ENCODE measurements at places on chromosomes 3 and 15. TPM values are rescaled to one million over a fixed set of nuclear protein-coding genes. Genes with fewer than 3 reads are reported as not detected.

- DNase-seq: no peak
These were observed 117.2 kb downstream of the THRB start for GRCh38 chr3:24377218-24377993.

- no peak for DNase-seq
These were observed 330.2 kb downstream of the GABRB3 start for GRCh38 chr15:26442680-26443079.

- DNase-seq: no peak
These were observed 98.4 kb downstream of the IGF2BP2 start for GRCh38 chr3:185726254-185726967.

- no peak for DNase-seq
These were observed 14.1 kb downstream of the LCMT2 start for GRCh38 chr15:43316016-43316970.

NAALADL2 gene
- 8.4 TPM for polyA plus RNA-seq

- no peak for DNase-seq
These were observed 68.0 kb downstream of the SH3GL3 start for GRCh38 chr15:83515164-83515563.

TGM5 gene
- not detected for polyA plus RNA-seq

DNA sequence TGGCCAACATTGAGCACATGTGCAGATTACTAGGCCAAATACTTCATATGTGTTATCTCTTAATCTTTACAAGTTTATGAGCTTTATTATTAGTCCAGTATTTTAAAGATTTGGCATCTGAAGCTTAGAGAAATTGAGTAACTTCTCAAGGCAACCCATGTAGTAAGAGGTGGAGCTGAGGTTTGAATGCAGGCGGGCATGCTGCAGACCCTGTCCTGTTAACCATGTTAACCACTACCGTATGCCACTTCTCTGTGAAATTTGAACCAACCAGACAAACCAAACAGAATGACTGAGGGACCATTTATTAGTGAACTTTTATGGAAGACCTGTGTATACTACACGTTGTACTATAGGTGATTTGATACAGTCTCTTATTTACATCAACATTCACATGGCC, 49.7 kb downstream of the MEF2A start:
- no peak for DNase-seq

GRCh38 chr3:134737516-134737915, 57.5 kb upstream of the EPHB1 start:
- no peak for DNase-seq

- no peak for DNase-seq
These were observed 85.6 kb upstream of the LYSMD4 start for GRCh38 chr15:99818872-99819271.

GRCh38 chr15:80584561-80584964, 110.5 kb upstream of the ABHD17C start:
- no peak for DNase-seq

MUSTN1 gene
- polyA plus RNA-seq: 0.53 TPM

- no peak for DNase-seq
These were observed 56.3 kb upstream of the FSTL1 start for GRCh38 chr3:120506828-120507774.

DNA sequence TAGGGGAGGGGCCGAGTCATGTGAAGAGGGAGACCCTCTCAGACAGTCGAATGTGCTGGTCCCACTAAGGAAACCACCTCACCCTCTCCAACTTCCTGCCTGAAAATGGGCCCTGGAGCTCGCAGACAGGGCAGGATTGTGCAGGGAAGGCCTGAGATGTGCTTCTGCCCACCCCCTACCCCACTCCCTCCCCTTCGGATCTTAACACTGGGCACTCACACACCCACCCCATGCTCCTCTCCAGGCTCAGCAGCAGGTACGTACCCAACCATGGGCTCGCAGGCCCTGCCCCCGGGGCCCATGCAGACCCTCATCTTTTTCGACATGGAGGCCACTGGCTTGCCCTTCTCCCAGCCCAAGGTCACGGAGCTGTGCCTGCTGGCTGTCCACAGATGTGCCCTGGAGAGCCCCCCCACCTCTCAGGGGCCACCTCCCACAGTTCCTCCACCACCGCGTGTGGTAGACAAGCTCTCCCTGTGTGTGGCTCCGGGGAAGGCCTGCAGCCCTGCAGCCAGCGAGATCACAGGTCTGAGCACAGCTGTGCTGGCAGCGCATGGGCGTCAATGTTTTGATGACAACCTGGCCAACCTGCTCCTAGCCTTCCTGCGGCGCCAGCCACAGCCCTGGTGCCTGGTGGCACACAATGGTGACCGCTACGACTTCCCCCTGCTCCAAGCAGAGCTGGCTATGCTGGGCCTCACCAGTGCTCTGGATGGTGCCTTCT, 20.0 kb downstream of the ATRIP start:
- no peak for DNase-seq

DNA sequence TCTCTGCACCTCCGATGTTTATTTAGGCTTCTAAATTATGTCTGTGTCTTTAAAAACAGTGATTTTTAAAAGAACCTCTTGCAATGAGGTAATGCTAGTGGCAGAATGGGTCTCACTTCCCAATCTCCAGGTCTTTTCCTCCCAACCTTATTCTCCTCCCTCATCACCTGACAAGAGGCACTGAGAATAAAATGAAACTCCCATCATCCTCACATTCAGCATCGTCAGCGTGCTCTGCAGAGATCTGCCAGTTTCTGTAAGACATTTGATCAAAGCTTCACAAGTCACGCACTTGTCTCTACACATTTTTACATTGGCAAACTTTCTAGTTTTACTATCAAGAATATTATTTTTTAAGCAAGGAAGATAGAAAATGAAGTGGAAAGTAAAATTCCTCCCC, 420.5 kb downstream of the GABRB3 start:
- no peak for DNase-seq

Data from right lung (tissue), 10 donors.